ENCODE measurements at places on chromosomes 7 and 10. TPM values are rescaled to one million over a fixed set of nuclear protein-coding genes. Genes with fewer than 3 reads are reported as not detected.
A peak's percentile ranks its signal among the peaks of the same experiment; 100 is the strongest.

Gene TSPAN13
- 5.5 TPM for total RNA-seq

DNA sequence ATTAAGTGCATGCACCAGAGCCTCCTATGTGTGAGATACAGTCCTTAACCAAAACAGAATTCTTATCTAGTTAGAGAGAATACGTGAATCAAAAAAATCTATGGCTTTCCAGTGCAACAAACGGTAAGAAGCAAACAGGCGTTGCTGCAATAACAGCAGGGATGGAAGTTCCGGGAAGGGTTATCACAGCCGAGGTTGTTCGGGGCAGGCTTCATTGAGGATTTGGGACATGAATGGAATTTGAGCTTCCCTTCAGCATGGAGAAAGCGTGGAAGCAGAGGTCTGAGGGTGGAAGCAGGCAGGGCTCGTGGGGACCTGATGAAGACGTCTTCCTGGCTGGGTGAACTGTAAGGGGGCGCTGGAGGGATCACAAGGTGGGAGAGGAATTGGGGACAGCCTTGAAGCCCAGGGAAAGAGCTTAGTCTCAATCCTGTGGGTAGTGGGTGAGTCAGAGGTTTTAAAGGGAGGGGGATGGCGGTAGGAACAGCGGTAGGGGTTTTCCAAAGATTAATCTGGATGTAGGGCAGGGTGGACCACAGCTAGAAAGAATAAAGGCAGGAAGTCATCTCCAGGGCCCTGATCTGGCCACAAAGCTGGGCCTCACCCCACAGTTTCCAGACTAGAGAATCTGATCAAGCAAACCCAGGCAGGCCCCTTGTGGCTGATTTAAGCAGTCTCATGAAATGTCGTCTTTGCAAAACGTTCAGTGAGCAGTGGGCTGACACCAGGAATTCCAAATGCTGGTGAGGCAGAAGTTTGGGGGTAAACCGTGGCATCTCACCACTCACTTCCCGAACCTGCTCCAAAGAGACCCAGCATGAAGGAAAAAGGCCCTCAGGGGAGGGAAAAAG lies 65.1 kb downstream of the CALML3 start:
- no peak for DNase-seq

Gene TMEM176B
- not detected for total RNA-seq

DNA sequence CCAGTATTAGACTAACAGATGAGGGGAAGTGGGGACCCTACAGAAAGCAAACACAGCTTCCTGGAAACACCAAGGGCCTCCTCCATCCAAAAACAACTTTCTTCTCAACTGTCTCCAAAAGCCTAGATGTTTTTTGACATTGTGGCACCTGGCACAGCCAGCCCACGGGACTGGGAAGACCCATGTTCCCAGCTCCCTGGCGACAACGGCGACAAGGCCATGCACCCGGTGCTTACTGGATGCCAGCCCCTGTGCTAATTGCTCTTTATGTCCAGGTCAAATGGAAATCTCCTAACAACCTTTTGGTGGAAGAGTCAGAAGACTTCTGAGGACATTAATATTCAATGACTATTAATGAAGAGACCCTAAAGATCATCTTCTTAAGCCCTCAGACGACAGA lies 7.1 kb downstream of the FGFR2 start:
- no peak for DNase-seq

DNA sequence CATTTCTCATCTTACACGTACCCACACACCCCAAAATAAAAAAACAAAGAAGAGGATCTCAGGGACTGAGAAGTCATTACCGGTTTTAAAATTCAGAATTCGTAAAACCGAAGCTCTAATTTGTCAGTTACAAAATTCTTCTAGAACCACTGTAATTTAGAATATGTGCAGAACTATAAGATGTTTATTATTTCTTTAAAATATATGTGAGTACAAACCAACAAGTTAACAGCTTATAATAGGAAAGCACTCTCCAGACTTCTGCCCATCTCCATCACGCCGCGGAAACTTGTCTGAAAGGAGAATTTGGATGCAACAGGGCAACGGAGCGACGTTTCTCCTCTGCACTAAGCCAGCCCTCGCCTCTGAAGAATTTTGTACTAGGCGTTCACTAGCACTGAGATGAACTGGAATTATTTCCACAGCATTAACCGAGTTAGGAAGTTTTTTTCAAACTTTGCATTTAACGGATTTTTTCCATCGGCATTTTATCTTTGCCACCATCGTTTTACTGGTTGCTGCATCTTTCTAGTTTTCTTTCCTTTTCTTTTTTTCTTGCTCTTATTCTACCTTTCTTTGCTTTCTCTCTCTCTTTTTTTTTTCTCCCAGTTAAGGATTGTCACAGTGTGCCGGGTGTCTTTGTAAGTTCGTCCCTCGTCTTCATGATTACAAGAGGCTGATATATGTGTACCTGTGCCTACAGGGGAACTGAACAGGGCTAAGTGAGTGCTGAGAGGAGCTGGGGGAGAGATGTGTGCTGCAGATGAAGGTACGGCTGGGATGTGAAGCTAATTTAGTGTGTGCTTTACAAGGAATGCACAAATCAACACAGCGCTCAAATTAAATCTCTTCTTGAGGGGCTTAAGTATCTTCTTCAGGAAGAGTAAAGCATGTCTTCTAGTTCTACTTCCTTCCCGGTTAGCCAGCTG lies 295.9 kb upstream of the NFE2L3 start:
- DNase-seq: no peak

Gene PRKAR2B
- 3.4 TPM for total RNA-seq

- DNase-seq: no peak
These were observed 347.1 kb downstream of the FGFR2 start for GRCh38 chr10:121250995-121251764.

DNA sequence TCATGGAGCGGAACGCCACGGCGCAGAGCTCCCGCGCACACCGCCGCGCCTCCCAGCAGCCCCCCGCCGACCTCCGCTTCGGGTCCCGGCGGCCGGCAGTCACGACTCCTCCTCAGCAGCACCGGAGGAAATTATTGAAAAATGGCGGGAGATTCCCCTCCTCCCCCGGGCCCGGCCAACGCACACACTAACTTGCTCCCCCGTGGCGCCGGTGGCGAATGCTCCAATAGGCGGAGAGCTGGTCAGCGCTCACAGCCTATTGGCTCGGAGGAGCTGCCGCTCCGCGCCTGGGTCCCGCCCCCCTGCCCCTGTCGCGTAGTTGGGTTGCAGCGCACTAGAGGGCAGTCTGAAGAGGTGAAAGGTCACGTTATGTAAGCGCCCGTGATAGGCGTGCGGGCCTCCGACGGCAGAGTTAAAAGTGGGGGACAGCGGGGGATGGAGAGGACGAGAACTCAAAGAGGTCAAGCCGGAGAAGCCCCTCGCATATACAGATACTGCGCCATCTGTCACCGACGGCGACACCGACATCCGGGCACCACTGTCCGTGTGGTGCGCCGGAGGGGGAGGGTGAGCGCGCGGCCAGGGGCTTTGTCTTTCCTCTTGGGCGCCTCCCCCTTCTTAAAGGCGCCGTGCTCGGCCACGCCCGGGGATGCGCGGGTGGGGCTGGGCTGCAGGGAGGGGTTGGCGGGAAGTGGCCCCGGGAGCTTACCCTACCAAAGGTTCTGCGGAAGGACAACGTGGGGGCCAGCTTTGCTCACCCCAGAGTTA lies at the start of gene BAZ1B:
BAZ1B (minus strand) TSS at position 189 of the 768 bp plus-strand sequence. CDS start 360 bp downstream, outside the sequence.
- peak; percentile 98 for DNase-seq

DNA sequence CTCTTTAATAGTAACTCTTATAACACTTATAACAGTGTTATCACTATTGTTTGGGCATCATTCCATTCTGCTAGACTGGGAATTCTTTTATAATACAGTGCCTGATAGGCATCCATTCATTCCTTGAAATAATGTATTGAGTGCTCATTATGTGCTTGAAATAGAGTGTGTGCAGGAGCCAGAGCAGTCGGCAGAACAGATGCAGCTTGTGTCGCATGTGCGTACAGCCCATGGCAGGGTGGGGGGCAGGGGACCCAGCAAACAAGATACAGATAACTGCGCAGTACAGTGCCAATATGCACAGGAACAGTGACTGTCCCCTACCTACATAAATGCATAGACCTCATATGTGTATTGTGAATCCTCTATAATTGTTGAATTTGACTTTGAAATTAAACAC lies 99.3 kb downstream of the KAT6B start:
- DNase-seq: no peak

Gene CFAP70
- total RNA-seq: 0.86 TPM

DNA sequence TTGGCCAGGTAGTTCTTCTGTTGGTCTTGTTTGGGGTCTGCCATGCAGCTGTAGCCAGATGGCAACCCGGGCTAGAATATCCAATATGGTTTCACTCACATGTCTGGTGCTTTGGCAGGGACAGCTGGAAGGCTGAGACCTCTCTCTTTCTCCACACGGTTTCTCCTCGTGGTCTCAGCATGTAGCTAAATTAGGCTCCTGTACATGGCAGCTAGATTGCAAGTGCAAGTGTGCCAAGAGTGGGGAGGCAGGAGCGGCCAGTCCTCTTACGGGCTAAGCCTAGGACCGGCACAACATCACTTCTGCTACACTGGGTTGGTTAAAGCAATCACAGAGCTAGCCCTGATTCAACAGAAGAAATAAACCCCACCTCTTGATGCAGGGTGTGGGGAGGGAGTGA lies 9.3 kb upstream of the PDE1C start:
- DNase-seq: no peak

DNA sequence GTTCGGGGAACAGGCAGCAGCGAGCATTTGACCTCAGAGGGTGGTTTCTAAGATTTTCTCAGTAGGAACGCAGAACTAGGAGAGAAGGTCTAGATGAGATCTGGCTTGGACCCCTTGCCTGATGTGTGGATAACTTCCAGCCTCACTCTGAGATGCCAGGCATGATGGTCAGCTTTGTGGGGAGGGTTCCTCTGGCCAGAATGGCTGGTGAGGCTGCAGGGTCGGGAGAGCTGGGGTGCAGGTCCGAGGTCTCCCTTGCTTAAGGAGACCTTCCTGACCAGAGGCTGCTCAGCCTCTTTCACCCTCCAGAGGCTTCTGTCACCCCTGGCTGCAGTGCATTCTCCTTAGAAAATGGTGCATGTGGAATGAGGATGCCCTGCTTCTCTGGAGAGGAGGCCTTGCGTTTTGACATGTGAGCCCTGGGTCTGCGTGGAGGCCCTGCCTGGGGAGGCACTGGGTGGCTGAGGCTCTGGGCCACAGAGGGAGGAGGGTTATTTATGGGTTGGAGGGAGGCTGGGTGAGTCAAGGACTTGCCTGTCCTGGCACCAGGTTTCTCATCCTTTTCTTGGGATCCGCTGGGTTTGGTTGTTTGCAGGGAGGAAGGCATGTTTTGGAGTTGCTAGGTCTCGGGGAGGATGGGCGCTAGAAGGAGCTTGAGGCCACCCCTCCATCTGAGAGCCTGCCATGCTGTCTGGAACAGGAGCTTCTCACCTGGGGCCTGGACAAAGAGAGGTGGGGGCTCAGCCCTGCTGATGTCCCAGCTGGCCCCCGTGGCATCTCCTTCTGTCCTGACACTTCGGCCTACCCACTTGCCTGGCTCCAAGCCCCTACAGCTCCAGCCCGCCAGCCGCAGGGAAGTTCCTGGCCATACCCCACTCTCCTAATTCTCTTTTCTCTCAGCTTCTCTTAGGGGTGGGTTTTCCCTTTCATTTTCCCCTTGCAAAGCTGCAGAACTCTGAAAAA lies 3.9 kb downstream of the FAM241B start:
- DNase-seq: peak; percentile 69

Data from osteocyte (in vitro differentiated cells).